ENCODE measurements at places on chromosomes 5 and 9.
A peak's percentile ranks its signal among the peaks of the same experiment; 100 is the strongest.

DNA sequence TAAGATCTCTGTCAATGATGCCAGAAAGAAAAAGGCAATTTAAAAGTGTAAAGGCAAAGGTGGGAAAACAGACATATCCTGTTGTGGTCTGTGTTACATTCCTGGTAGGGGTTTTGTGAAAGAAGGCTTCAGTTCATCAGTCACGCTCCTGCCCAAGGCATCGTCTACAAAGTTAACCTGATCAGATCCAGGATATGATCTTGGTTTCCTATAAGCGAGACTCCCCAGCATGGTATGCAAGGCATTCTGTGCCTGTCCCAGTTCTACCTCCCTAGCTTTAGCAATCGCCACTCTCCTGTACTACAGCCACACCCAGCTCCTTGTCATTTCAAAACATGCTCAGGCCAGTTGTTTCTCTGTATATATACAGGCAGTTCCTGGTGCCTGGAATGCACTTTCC is 58.0 kb upstream of the PTPN3 start:
- no peak for DNase-seq

DNA sequence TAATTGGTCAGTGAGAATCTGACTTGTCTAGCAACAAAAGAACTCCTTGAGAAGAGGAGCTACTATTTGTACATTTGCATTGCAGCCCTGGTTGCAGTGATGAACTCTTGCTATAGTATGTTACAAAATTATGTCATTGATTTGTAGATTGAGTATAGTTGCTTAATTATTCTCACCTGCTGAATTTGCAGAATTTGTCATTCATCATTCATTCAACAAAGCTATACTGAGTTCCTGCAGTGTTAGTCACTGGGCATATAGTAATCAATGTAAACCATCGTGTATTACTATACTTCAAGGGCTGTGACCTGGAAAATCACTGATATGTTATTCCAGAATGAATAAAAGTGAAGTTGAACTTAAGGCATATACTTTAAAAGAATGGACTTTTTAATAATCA is 50.1 kb downstream of the SLC1A3 start:
- no peak for DNase-seq

GRCh38 chr5:14807471-14807870 is 64.1 kb downstream of the ANKH start:
- no peak for DNase-seq

GRCh38 chr9:130834371-130835336 is at the start of gene ABL1:
Gene ABL1 (plus strand): TSS chr9:130835254. CDS start chr9:130835447, 193 bp downstream.
- peak; percentile 35 for DNase-seq

DNA sequence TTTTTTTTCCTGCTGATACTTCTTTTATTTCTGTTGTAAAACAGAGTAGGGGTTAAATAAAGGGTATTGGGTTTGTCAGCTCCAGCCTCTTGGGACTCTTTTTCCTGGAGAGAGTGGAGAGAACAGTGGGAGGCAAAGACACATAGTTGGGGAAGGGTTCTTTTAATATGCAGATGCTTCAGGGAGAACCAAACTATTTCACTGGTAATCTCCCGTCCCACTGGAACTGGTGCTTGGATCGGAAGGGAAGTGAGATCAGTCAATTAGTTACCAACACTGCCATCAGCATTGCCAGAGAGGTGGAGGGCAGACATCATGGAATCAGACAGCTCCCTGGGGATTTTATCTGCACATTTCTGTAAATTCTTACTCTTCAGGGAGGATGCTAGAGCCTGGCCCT is 47.6 kb upstream of the ELOVL7 start:
- no peak for DNase-seq

DNA sequence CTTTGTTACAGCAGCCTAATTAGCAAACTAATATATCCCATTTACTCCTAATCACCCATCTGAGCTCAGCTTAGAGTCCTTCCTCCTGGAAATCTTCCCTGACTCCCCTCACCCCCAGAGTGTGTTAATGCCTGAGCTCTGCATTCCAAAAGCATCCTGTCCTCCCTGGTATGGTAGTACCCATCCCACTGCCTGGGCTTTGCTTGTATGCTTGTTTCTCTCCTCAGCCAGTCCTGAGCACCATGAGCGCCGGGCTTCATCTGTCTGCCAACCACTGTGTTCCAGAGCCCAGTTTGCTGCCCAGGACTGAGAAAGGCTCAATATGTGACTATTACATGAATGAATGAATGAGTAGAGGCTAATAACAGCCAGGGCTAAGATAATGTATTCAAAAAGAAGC is 272.4 kb downstream of the CDK5RAP2 start:
- DNase-seq, result no peak

DNA sequence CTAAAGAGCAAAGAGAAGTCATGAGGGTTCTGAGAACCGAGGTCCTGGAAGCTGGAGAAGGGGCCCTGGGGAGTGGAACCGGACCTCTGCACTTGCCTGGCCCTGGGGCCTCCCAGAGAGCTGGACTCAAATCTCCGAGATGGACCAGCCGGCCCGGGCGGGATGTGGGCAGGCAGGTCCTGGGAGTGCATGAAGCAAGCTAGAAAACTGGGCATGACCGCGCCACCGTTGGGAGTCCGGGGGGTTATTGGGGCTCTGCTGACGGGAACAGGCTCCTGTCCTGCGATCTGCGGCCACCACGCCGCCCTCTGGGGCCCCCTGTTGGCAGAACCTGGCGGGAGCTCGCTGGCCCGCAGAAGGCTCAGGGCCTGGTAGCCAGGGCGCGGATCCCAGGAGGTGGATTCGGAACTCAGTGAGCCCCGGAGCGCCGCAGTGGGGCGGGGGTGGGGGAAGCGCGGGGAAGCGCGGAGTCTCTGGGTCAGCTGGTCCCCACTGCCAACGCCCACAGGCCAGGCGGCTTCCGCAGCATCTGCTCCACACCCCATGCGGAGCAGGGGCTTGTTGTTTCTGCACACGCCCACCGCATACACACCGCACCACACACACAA is 150.6 kb downstream of the ERCC6L2 start:
- no peak for DNase-seq

GRCh38 chr5:80481019-80481893 is 6.6 kb upstream of the FAM151B start:
- DNase-seq, result no peak

DNA sequence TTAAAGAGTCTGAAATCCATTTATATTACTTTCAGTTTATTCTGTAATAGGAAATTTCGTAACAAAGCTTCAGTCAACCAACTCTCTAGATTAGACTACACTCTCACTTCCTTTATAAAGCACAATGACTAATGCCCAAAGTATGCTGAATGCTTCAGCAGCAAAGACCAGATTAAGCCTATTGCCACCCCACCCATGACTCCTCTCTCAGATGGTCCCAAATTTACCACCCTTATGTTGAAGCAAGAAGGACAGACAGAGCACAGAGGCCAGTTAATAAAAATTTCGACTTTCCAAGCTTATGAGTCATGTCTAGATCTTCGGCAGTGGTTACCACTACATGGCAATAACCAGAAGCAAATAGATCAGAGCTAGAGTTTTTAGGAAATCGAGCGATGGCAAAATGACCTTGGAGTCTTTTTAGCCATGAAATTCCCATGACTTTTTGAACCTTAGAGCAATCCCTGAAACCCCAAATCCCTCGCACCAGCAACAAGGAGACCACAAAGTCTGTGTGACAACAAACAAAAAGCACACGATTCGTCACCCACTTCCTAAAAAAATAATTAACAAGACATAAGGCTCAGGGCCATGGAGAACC is 287.8 kb upstream of the RASA1 start:
- no peak for DNase-seq

GRCh38 chr5:154191467-154192261 is 1.1 kb downstream of the GALNT10 start:
- no peak for DNase-seq

- no peak for DNase-seq
Observed at GRCh38 chr5:136810261-136810801, 445.0 kb upstream of the TRPC7 start.

GRCh38 chr9:137412431-137412830 is 10.5 kb downstream of the EXD3 start:
- DNase-seq, result no peak

DNA sequence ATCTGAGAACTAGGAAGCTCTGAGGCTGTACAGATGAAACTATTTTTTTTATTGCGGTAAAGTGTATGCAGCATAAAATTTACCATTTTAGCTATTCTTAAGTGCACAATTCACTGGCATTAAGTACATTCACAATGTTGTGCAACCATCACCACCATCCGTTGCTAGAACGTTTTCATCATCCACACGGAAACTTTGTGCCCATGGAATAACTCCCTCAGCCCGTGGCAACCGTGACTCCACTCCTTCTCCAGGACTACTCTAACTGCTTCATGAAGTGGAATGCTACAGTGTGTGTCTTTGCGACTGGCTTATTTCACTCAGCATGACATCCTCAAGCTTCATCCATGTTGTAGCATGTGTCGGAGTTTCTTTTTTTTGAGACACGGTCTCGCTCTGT is 57.1 kb downstream of the COL23A1 start:
- DNase-seq, result no peak

- DNase-seq, result no peak
Observed at GRCh38 chr5:44358421-44358820, 30.8 kb downstream of the FGF10 start.

Measured in stimulated activated CD8-positive, alpha-beta memory T cell treated with anti-CD3 and anti-CD28 coated beads, Interleukin-2, amount 100 ng/mL, for 1 hour (primary cell).